H9 (cell line): ENCODE measurements at places on chromosomes 3 and 15. TPM values are rescaled to one million over a fixed set of nuclear protein-coding genes. Genes with fewer than 3 reads are reported as not detected.

Gene ITPKA
- 0.77 and 0.99 TPM in 2 replicates for total RNA-seq

Gene LRRC2
- total RNA-seq: 2.6 and 3.4 TPM in 2 replicates

Gene CEMIP
- total RNA-seq: 0.09 and 0.26 TPM in 2 replicates

Gene LHFPL4
- total RNA-seq: 16.3 and 19.2 TPM in 2 replicates

Gene LEKR1
- total RNA-seq: 0.22 TPM in 1 of 2 replicates, not detected in the other

Gene RPSA
- 2,077 and 2,145 TPM in 2 replicates for total RNA-seq

Gene PLCD1
- 27.1 and 36.9 TPM in 2 replicates for total RNA-seq

Gene ANKRD63
- 0.26 and 0.46 TPM in 2 replicates for total RNA-seq

Gene SAMMSON
- total RNA-seq: not detected in 2 replicates

Gene NOX5
- 0.04 TPM in 1 of 2 replicates, not detected in the other for total RNA-seq

Gene SNX22
- 4.4 and 4.8 TPM in 2 replicates for total RNA-seq

Gene PLCH1
- 17.8 and 19.0 TPM in 2 replicates for total RNA-seq

Gene KY
- not detected in 2 replicates for total RNA-seq

Gene AGBL1
- not detected in 2 replicates for total RNA-seq

Gene PATL2
- total RNA-seq: 0.46 and 0.55 TPM in 2 replicates

Gene AP3B2
- 9.8 and 10.6 TPM in 2 replicates for total RNA-seq

Gene SEMA3G
- total RNA-seq: 1.7 and 2.4 TPM in 2 replicates

Gene STRIT1
- total RNA-seq: 0.26 TPM in 1 of 2 replicates, not detected in the other

Gene OSTN
- 0.07 and 0.09 TPM in 2 replicates for total RNA-seq

Gene GABRR3
- total RNA-seq: not detected in 2 replicates

Gene LMOD3
- not detected in 2 replicates for total RNA-seq

Gene CLDN16
- not detected in 2 replicates for total RNA-seq

Gene P2RY14
- not detected in 2 replicates for total RNA-seq

Gene DOCK3
- total RNA-seq: 7.0 and 8.3 TPM in 2 replicates

Gene ARGFX
- not detected in 2 replicates for total RNA-seq

Gene RAD51
- total RNA-seq: 39.2 and 44.8 TPM in 2 replicates

Gene IGDCC3
- total RNA-seq: 17.9 and 18.9 TPM in 2 replicates

Gene GRM7
- 0.28 and 0.70 TPM in 2 replicates for total RNA-seq

Gene ST3GAL6
- 4.7 and 6.4 TPM in 2 replicates for total RNA-seq

Gene GHSR
- total RNA-seq: not detected in 2 replicates

Gene ZDHHC23
- total RNA-seq: 25.0 and 25.2 TPM in 2 replicates

Gene ZIC1
- total RNA-seq: not detected in 2 replicates

Gene CSTA
- not detected in 2 replicates for total RNA-seq

Gene GP5
- not detected in 2 replicates for total RNA-seq

Gene XYLB
- 2.4 and 2.6 TPM in 2 replicates for total RNA-seq

Gene FAM81A
- 1.0 and 1.7 TPM in 2 replicates for total RNA-seq

Gene THAP10
- total RNA-seq: 2.5 and 3.7 TPM in 2 replicates

Gene ARPP19
- total RNA-seq: 229 and 247 TPM in 2 replicates

Gene RARRES1
- 0.72 and 0.81 TPM in 2 replicates for total RNA-seq

Gene CYP1A1
- 0.33 TPM in 1 of 2 replicates, not detected in the other for total RNA-seq

Gene ABHD2
- 15.6 and 17.5 TPM in 2 replicates for total RNA-seq

Gene GADL1
- total RNA-seq: 0.09 and 0.15 TPM in 2 replicates

Gene ROPN1
- total RNA-seq: not detected in 2 replicates

Gene FEZF2
- total RNA-seq: 0.11 TPM in 1 of 2 replicates, not detected in the other

Gene TEX9
- 8.4 and 8.9 TPM in 2 replicates for total RNA-seq

Gene PLSCR4
- 1.1 and 1.2 TPM in 2 replicates for total RNA-seq

Gene TCAIM
- 21.9 and 23.8 TPM in 2 replicates for total RNA-seq

Gene CYP8B1
- total RNA-seq: not detected in 2 replicates

Gene SMCO1
- not detected in 2 replicates for total RNA-seq

Gene ISLR
- 0.11 and 0.35 TPM in 2 replicates for total RNA-seq

Gene TGM5
- total RNA-seq: not detected in 2 replicates

Gene ZNF80
- not detected in 2 replicates for total RNA-seq
